Spinal cord (tissue), 10 donors: ENCODE measurements at places on chromosomes 1 and 21. TPM values are rescaled to one million over a fixed set of nuclear protein-coding genes. Genes with fewer than 3 reads are reported as not detected.

GRCh38 chr1:51649593-51650091 lies 32.8 kb downstream of the OSBPL9 start:
- no peak overlapping the region for H3K4me3 ChIP-seq
- no peaks in the 10 kb centered on the region for H3K36me3 ChIP-seq
- no peak overlapping the region for H3K27ac ChIP-seq
- DNase-seq, result no peak
- peaks cover 4% of the 10 kb centered on the region for H3K4me1 ChIP-seq

DNA sequence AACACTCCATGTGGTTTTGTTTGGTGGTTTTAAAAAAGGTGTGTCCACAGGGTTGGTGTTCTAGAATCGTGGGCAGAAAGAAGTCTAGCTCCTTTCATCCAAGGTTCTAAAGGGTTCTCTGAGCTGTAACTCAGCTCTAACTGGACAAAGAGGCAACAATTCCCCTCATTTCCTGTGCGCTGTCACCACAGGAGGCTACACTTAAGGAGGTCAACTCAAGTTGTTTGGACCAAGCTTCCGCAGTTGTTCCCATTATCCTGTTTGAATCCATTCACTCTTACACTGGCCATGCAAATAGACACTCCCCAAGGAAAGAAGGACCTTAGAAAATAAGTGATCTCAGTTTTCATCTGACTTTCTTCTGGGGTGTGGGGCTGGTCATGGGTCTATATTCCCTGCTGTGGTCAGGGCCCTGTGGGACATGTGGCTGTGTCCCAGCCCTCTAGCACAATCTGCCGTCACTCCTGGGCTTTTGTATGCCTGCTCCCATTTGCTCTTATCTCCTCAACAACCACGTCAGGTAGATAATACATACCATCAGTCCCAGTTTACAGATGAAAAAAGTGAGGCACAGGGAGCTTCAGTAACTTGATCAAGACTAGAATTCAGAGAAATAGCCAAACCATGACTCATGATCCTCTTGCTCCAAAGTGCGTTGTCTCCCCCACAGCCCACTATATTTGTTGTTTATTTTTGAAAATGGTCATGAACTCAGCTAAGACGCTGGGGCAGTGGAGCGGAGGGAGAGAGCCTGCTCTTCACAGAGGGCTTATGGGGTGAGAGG lies 103.6 kb downstream of the RHOU start:
- H3K27me3 ChIP-seq, result no peaks in the 10 kb centered on the region
- no peak for DNase-seq
- peaks cover 20% of the 10 kb centered on the region for H3K4me1 ChIP-seq
- no peaks in the 10 kb centered on the region for H3K36me3 ChIP-seq
- H3K4me3 ChIP-seq, result no peak overlapping the region

DNA sequence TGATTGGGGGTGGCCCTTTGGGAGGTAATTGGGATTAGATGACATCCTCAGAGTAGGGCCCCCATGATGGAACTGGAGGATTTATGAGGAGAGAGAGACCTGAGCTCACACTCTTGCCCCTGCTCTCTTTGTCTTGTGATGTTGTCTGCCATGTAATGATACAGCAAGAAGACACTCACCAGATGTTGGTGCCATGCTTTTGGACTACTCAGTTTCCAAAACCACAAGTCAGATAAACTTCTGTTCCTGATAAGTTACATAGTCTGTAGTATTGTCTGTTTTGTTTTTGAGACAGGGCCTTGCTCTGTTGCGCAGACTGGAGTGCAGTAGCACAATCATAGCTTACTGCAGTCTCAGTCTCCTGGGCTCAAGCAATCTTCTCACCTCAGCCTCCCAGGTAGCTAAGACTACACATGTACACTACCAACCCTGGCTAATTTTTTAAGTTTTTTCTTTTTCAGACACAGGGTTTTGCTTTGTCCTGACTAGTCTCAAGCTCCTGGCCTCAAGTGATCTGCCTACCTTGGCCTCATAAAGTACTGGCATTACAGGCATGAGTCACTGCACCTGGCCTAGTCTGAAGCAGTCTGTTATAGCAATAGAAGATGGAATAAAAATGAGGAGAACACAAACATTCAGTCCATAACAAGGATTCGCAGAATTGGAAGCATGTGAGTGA lies 115.0 kb upstream of the GALNT2 start:
- no peak for DNase-seq
- no peaks in the 10 kb centered on the region for H3K27me3 ChIP-seq
- no peaks in the 10 kb centered on the region for H3K36me3 ChIP-seq
- H3K27ac ChIP-seq, result no peak overlapping the region

The HES2 gene
- 0.72 TPM for total RNA-seq

The AMY2A gene
- total RNA-seq, result not detected

GRCh38 chr1:24925082-24925779 lies 4.8 kb downstream of the RUNX3 start:
- peaks cover 16% of the 10 kb centered on the region for H3K4me1 ChIP-seq
- H3K4me3 ChIP-seq, result no peak overlapping the region
- H3K27ac ChIP-seq, result no peak overlapping the region
- H3K27me3 ChIP-seq, result peaks cover 86% of the 10 kb centered on the region
- DNase-seq, result no peak
- no peaks in the 10 kb centered on the region for H3K36me3 ChIP-seq

GRCh38 chr1:227349967-227350366 lies 31.7 kb upstream of the CDC42BPA start:
- no peaks in the 10 kb centered on the region for H3K27me3 ChIP-seq
- no peaks in the 10 kb centered on the region for H3K36me3 ChIP-seq
- H3K27ac ChIP-seq, result no peak overlapping the region
- H3K4me1 ChIP-seq, result no peaks in the 10 kb centered on the region
- DNase-seq, result no peak

DNA sequence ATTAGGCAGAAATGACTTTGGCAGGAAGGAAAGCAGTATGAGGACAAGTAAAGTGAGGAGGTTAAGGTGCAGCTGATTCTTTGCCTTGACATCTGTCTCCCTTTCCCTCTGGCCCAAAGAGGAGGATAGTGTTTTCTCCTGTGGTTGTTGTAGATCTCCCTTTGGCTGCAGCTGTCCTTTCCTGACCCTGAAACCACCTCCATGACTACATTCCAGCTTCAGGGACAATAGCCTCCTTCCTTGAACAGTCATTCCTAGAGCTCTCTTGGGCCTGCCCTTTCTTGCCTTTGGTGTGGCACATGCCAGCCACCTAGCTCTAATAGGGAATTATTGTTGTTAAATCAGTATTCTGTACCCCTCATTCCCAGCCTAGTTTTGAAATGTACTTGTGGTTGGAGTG lies 6.2 kb downstream of the ZMYM1 start:
- peaks cover under 1% of the 10 kb centered on the region for H3K4me1 ChIP-seq
- no peak for DNase-seq
- no peaks in the 10 kb centered on the region for H3K27me3 ChIP-seq
- no peaks in the 10 kb centered on the region for H3K36me3 ChIP-seq
- H3K27ac ChIP-seq, result no peak overlapping the region
- H3K4me3 ChIP-seq, result no peak overlapping the region

GRCh38 chr1:66978201-66978600 lies 53.4 kb downstream of the MIER1 start:
- peaks cover 12% of the 10 kb centered on the region for H3K36me3 ChIP-seq
- no peak overlapping the region for H3K4me3 ChIP-seq
- no peaks in the 10 kb centered on the region for H3K27me3 ChIP-seq
- no peak overlapping the region for H3K27ac ChIP-seq
- no peaks in the 10 kb centered on the region for H3K4me1 ChIP-seq
- DNase-seq, result no peak

DNA sequence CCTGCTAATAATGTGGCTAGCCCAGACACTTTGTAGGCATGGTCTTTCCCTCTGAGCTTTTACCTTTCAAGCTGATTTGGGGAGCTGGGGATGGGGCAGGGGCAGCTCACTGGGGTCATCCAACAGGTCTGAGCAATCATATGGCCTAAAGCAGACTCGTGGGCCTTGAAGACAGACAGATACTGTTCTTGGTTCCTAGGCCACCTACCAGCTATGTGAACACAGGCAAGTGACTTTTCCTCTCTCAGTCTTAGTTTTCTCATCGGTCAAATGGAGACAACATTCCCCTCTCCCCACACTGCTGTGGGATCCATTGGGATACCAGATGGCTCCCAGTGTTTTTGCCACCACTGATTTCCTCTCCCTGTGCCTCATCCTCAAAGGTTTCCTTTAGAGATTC lies 181.8 kb downstream of the RRAGC start:
- H3K36me3 ChIP-seq, result no peaks in the 10 kb centered on the region
- DNase-seq, result no peak
- H3K4me3 ChIP-seq, result no peak overlapping the region

DNA sequence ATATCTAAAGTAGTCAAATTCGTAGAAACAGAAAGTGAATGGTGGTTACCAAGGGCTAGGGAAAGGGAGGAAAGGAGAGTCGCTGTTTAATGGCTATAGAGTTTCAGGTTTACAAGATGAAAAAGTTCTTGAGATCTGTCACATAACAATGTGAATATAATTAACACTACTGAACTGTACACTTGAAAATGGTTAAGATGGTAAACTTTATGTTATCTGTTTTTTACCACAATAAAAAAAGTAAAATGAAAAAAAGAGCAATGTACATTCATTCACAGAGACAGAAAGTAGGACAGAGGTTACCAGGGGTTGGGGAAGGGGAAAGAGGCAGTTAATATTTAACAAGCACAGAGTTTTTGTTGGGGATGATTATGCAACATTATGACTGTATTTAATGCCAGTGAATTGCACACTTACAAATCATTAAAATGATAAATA lies 53.3 kb upstream of the SEC16B start:
- DNase-seq, result no peak
- H3K27me3 ChIP-seq, result no peaks in the 10 kb centered on the region
- H3K4me1 ChIP-seq, result no peaks in the 10 kb centered on the region
- no peaks in the 10 kb centered on the region for H3K36me3 ChIP-seq

DNA sequence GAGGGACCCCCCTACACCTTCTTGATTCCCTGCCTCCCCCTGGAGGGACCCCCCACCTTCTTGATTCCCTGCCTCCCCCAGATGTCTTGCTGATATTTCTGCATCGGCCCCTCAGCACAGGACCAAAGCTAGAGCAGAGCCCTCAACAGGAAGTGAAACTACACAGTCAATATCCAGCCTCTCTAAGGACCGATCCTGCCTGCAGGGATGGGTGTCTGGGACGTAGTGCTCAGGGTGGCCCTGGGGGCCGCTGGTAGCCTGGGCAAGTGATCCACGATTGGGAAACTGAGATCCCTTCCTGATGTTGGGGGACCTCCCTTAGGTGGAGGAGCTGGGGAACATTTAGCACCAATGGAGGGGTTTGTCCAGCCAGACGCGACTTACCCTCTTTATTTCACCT lies 3.9 kb upstream of the LEFTY2 start:
- no peak overlapping the region for H3K27ac ChIP-seq
- DNase-seq, result no peak

GRCh38 chr1:81998165-81998564 lies 197.4 kb downstream of the ADGRL2 start:
- H3K4me1 ChIP-seq, result no peaks in the 10 kb centered on the region
- no peak overlapping the region for H3K4me3 ChIP-seq
- H3K36me3 ChIP-seq, result no peaks in the 10 kb centered on the region
- no peaks in the 10 kb centered on the region for H3K27me3 ChIP-seq
- H3K27ac ChIP-seq, result no peak overlapping the region
